ENCODE measurements at places on chromosomes 11 and 22.

- DNase-seq, result no peak
Observed at GRCh38 chr11:4578624-4579023, 2.9 kb upstream of the OR52I2 start.

GRCh38 chr11:1881442-1882264 lies 10.0 kb downstream of the PRR33 start:
- DNase-seq, result no peak

DNA sequence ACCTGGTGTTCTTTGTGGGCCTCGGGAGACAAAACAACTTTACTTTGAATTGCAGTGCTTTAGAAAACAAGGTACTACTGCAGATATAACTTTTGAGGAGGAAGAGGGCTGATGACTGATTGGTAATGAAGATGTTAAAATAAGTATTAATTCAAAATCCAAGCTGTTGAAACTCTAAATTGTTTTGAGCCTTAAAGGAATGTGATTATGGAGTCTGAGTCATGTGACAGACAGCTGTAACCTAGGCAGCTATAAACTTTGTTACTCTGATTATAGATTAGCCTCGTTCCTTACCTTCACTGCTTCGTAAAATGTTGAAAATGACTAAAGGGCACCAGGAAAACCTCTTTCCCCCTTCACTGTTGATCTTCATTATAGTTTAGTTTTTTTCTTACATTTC lies 43.4 kb downstream of the MS4A2 start:
- no peak for DNase-seq

DNA sequence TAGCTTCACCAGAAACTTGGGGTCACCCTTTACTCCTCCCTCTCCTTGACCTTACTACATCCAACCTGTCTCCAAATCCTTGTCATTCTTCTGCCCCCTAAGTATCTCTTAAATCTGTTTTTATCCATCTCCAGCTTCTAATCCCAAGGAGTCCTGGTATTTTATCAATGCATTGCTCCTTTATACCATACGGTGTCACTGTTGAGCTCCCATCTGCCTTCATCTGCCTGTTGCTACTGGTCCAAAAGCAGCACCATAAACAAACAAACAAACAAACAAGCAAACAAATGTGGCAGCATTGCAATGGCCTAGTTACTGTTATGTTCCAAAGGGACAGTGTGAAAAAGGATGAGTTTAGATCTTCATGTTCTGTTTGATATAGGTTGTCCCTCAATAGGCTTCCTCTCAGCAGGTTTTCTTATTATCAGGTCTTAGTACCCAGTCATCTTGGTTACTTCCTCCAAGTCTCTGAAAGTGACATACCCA lies 34.2 kb downstream of the DNHD1 start:
- peak; percentile 21 for DNase-seq

GRCh38 chr22:29936186-29936585 lies 53.2 kb downstream of the MTMR3 start:
- DNase-seq, result no peak

GRCh38 chr22:17359501-17359900 lies 9.8 kb upstream of the CECR2 start:
- DNase-seq, result no peak

DNA sequence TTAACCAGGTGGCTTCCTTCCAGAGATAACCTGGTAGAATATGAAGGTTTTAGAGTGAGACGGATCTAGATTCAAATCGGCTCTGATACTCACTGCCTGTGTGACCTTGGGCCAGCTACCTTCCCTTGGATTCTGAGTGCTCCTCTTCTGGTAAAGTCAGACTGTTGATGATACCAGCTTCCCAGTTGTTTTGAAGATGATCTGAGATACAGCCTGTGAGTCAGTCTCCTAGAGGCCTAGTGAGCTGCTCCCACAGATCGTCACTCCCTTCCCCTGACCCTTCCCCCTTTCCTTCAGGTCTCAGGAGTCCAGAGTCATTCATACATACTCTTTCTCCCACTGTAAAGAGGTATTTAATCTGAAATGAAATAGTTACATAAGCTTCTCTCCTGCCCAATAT lies 207.8 kb downstream of the GRIK4 start:
- no peak for DNase-seq

DNA sequence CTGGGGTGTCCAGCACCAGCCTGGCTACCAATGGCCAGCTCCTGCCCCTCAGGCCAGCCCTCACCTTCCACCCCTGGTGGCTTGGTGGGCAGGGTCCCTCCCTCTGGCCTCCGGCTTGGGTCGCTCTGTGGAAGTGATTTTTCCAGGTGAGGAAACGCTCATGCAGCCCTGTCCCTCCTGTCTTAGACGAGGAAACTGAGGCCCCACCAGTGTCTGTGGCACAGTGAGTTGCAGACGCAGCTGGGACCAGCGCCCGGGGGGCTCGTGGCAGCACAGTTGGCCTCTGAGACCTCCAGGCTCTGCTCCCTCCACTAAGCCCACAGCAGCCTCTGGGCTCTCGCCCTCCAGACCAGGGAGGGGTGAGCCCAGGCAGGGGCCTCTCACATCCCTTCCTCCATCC lies 6.2 kb downstream of the B3GAT1 start:
- DNase-seq, result no peak

GRCh38 chr22:48037618-48038017 lies 1275.2 kb downstream of the TBC1D22A start:
- DNase-seq, result no peak

GRCh38 chr11:107683807-107684206 lies 28.0 kb downstream of the SLN start:
- no peak for DNase-seq

DNA sequence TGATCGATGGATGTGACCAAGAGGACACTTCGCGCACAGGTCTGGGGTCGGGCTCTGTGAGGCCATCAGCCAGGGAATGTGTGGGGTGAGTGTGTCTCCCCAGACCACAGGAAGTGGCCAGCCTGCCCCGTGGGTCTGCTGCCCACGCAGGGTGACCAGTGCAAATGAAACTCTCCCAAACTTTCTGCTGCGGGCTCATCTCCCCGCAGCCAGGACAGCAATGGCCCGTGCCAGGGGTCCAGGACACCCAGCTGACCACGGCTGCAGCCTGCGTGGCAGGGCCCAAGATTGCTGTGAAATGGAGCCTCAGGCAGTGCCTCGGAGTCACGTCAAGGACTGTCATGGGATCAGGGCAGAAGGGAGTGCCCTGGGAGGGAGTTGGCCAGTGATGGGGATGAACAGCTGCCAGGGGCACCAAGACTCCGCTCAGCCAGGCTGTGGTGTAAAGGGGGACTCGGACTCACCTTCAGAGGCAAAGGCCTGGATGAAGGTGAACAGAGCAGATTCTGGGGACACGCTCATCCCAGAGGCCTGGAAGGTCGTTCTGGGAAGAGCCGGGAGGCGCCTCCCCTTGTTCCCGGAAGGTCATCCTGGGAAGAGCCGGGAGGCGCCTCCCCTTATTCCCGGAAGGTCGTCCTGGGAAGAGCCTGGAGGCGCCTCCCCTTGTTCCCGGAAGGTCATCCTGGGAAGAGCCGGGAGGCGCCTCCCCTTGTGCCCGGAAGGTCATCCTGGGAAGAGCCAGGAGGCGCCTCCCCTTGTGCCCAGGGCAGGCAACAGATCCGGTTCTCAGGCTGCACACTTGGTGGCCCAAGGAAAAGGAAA lies 252.6 kb downstream of the BRD1 start:
- DNase-seq, result no peak

DNA sequence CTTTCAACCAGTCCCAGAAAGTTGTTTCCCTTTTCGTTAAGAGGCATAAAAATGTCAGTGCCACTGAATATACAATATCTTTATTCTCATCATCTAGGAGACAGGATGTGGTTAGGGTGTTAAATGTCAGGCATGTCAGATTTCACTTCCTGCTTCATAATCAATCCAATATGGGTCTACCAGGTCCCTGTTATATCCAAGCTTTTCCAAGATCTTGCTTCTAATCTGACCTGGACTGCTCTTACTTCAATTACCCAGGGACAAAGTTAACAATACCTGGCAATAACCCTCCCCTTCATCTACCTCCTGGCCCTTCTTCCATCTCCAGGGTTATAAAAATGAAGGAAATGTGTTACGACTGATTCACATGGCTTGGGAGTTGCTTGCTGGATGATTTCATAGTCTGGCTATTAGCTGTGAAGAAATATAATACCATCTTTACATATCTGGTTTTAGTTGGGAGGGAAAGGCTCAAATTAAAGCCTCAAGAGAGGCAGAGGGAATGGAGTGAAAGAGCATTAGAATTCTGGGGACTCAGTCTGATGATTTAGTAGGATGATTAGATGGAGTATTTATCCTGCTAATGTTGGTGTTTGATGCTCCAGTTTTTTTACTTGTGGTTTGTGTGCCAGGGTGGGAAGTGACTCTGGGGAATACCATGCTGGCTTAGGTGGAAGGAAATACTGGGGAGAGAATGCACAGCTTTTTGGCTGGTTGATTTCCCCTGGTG lies 534.3 kb downstream of the ETS1 start:
- DNase-seq, result no peak

DNA sequence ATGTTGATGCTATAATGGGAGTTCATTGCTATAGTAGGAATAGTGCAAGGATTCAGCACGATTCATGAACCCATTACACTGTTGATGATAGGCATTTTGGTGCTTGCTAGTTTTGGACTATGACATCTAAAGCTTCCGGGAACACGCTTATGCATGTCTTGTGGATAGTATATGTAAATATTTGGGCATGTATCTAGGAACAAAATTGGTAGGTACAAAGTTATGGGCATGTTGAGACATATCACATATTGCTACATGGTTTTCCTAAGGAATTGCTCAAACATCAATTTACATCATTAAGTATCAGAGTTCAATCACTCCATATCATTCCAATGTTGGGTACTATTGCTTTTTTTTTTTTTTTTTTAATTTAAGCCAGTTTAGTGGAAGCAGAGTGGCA lies 1103.2 kb downstream of the TBC1D22A start:
- DNase-seq, result no peak

- peak; percentile 4 for DNase-seq
Observed at GRCh38 chr11:86143087-86144030, 74.5 kb upstream of the PICALM start.

GRCh38 chr22:31748490-31748889 lies 1.4 kb downstream of the PRR14L start:
- DNase-seq, result no peak

GRCh38 chr11:44955015-44955738 lies 4.5 kb upstream of the TP53I11 start:
- DNase-seq, result no peak

GRCh38 chr11:113193946-113194345 lies 120.4 kb upstream of the TTC12 start:
- no peak for DNase-seq

DNA sequence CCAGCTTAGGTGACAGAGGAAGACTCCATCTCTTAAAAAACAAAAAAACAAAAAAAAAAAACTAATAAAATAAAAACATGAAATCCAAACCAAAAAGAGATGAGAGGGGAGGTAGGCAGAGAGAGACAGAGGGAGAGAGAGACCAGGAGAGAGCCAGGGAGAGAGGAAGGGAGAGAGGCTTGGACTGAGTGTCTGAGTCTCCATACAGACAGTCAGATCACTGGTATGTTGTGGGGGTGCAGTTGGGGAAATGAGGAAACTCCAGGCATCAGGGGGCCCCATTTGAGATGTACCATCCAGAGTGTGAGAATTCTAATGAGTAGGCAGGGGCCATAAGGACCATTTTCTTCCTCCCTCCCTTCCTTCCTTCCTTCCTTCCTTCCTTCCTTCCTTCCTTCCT lies 53.1 kb upstream of the SEPTIN5 start:
- no peak for DNase-seq

DNA sequence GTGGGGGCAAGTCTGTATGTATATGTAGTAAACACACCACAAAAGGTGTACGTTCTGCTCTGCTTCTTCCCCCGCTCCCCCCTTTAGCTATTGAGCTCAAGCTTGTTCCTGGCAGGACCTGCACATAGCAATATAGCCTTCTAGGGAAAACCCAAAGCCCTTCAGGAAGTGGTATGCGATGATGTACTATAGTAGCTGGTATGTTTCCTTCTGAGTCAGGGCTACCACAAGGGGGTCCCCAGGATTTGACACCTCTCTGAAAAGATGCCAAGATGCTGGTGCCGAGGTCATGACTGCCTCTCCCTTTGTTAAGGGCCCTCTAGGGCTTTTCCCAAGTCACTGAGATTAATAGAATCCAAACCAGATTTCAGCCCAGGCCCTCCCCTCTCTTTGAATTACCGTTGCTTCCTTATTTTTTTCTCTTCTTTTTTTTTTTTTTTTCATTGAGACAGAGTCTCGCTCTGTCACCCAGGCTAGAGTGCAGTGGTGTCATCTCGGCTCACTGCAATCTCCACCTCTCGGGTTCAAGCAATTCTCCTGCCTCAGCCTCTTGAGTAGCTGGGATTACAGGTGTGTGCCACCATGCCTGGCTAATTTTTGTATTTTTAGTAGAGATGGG lies 268.4 kb downstream of the ETS1 start:
- peak; percentile 71 for DNase-seq

DNA sequence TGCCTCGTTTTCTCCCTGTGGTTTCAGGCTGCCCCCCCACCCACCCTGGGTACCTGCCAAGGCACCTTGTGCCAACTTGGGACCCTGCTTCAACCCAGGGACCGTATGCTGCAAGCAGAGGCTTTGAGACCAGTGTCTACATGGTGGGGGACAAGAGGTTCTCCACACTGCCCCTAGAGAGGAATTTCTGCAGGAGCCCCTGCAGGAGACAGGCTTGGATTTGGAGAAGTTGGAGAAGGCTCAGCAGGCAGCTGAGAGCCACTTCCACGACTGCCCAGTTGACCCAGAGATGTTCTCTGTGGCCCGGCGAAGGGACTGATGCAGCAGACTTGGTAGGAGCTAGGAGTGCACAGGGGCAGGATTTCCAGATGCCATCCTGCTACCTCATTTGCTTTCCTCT lies 20.1 kb upstream of the NNMT start:
- DNase-seq, result no peak

DNA sequence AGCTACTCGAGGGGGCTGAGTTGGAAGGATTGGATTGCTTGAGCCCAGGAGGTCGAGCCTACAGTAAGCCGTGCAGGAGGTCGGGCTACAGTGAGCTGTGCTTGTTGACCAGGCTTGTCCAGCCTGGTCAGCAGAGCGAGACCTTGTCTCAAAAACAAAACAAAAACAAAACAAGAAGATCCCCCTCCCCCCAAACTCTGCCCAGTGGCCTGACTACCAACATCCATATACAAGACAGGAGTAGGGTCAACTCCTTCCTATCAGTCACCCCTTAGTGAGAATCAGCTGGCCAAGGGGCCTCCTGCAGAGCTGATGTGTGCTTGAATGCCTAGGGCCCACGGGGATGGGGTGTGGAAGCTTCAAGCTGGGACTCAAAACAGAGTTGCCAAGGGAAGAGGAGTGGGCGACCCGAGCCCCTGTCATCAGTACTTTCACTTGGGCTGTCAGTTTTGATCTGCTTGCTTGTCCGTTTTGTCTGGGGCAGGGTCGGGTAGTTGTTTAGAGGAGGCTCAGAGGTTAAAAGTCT lies 942 bp upstream of the TSPAN18 start:
- no peak for DNase-seq

GRCh38 chr11:72381584-72382090 lies 52.7 kb downstream of the CLPB start:
- DNase-seq, result no peak

DNA sequence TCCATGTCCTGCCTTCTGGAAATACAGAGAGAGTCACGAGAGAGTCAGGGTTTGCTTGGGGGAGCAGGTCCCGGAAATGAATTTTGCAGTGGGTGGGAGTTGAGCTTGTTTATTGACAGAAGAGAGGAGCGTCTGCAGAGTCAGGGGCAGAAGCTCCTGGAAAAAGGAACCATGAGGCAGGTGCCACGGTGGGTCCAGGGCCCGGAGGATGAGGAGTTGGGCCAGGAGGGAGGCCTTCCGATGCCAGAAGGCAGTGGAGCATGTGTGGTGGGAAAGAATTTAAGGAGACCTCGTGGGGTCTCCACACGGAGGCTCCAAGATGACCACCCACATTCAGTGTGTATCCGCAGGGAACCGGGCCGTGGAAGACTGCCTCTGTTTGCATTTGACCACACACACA lies 461.2 kb downstream of the BRD1 start:
- DNase-seq, result no peak

All from CD4-positive, alpha-beta T cell treated with Interleukin-6 for 4 hours (primary cell).